Thoracic aorta (tissue), 2 donors: ENCODE measurements at places on chromosomes 11 and 22. TPM values are rescaled to one million over a fixed set of nuclear protein-coding genes. Genes with fewer than 3 reads are reported as not detected.

DNA sequence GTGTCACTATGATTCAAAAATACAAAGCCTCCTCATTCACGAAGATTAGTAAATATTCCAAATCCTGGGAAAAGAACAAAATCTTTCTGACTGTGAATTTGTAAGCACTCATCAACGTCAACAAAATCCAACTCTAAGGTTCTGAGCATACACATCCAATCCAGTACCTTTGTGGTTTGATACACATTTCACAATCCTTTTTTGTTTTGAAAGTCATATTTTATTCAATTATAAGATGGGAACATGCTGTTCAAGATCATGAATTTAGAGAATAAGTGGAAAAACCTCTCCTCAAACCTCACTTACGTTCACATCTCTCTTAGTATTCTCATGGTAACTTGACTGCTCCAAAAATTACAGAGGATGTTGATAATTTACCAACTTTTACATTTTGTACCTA lies 9.6 kb upstream of the MMP3 start:
- no peak for DNase-seq

- no peak for DNase-seq
Measured at GRCh38 chr11:76601272-76601671, 69.3 kb downstream of the LRRC32 start.

DNA sequence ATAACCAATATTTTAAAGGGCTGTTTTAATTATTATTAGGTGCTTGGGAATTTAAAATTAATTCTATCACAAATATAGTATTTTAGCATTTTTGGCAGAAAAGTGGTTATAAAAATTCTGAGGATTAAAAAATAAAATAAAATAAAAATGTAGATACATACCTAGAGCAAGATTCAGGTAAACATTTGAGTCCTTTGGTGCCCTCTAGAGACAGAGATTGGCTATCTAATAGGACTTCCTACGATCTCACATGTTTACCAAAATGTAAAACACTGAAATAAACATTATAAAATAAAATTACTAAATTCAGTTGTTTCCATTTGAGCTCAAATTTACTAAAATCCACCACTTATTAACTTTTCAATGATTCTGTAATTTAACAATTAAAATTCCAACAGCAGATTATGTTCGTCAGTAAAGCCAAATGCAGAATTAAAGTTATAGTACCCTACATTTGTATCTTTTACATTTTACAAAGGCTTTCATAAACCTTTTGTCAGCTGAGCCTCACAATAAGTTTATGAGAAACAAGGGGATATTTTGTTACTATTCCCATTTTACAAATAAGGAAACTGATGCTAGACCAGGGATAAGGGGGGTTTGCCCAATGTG lies 27.7 kb downstream of the SLC36A4 start:
- DNase-seq = no peak

DNA sequence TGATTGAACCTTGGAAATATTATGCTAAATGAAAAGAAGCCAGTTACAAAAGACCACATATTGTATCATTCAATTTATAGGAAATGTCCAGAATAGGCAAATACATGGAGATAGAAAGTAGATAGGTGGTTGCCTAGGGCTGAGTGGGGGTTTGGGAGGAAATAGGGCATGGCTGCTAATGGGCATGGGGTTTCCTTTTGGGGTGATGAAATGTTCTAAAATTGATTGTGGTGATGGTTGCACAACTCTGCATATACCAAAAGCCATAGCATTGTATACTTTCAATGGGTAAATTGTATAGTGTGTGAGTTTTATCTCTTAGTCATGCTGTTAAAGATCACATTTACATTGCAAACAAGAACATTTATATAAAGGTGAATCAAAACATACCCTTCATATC lies 48.7 kb downstream of the LDLRAD3 start:
- DNase-seq = no peak

The GLB1L2 gene
- 4.1 TPM for total RNA-seq

The CCDC81 gene
- 21.4 TPM for total RNA-seq

DNA sequence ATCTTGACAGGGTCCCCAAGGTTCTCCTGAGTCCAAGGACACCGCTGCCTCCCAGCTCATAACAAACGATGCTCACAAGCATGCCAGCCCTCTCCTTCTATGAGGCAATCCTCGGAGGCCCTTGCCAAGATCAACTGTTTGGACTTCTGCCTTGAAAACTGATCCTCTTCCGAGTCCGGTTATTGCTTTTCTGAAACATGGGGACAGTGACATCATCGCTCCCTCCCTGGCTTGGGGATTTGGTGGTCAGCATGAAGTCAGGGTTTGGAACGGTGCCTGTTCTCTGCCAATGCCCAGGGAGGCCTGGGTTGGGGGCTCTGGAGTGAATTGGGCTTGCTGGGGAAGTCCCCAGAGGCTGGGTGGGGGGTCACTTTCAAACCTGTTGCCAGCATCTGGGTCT lies 149.3 kb downstream of the FBXO7 start:
- peak; percentile 16 for DNase-seq

- no peak for DNase-seq
Measured at GRCh38 chr11:23897453-23898286, 599.2 kb upstream of the LUZP2 start.

DNA sequence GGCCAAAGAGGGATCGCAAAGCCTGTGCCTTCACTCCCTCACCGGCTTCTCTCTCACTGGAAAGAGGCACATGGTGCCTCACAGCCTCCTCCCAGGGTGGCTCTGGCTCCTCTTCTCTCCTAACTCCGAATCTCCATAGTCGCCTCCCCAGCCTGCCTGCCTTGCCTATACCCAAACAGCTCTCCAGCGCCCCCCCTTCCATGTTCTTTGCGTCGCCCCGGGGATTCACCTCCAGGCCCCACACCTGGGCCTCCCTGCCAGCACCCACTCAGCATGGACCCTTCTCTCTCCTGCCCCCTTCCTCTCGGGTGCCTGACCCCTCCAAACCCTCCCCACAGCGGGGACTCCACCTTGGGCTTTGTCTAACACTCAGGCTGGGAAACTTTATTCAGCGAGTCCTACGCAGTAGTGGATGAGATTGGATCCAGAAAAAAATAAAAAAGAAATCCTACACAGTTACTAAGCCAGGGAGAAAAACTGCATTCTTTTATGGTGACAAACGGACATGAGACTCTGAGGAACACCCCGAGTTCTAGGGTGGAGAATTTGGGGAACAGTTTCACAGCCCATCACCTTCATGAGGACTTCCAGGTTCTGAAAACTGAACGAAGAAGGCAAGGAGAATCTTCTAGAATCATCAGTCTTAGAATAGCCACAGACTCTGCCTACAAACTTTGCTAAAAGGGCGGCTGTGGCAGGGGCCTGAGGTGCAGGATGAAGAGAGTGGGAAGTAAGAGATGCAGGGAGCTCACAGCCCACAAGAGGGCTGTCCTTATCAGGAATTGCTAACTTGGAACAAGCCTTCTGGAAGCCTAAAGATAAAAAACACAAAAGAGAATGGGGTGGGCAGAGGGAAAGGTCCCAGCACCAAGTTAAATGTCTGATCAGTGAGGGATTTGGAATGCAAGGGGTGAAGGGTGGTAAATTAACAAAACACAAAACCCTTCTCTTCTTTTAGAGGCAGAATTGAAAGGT lies 5.3 kb downstream of the PPM1F start:
- no peak for DNase-seq

DNA sequence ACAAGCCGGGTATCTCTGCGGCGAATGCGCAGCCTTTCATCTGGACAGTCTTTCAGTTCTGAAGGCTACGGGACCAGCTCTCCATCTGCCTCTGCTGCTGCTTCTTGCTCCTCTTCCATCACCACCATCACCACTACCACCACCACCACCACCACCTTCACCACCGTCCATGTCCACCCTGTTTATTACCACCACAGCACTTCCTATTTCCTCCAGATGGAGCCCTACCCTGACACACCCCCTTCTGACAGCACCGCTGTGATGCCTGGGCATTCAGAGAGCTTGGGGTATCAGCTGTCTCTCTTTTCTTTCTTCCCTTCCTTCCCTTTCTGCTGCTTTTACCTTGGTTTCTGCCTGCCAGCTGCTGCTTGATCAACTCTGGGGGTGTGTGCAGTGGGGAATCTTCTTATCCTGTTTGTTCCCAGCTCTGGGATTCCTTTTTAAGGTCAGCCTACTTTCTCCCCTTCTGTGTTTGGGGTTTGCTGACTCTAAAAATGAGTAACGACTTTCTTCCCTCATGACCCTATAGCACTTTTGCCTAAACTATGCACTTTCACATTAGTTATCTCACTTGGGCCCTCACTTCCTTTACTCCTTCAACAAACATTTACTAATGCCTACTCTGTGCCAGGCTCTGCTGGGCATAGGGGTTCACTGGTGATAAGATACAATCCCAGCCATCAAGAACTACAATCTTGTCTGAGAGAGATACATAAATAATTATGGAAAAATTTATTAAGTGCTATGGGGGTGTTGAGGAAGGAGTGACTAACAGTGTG lies 7.8 kb upstream of the RRM1 start:
- no peak for DNase-seq

The SYCE3 gene
- total RNA-seq = not detected

- no peak for DNase-seq
Measured at GRCh38 chr22:45261407-45262088, 20.9 kb upstream of the KIAA0930 start.

GRCh38 chr11:131504199-131504949 lies 134.0 kb downstream of the NTM start:
- DNase-seq = no peak

DNA sequence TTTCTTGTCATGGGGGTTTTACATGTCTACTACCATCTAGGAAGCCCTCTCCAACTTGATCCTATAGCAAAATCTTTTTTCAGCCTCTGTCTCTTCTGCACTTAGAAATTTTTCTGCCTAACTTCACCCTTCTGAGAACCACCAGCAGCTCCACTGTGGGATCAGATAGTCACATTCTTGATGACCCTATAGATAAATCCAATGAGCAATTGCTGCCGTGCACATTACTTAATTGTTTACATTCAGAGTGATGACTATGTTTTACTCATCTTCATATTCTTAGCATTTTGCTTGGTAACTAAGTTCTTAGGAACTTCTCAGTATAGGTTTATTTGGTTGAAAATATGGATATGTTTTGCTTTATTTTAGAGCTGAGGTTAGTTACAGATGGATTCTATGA lies 12.4 kb upstream of the ETS1 start:
- no peak for DNase-seq
